ENCODE measurements at places on chromosomes 3 and 15.

- no peak for DNase-seq
Measured at GRCh38 chr15:24944954-24945353, 9.8 kb upstream of the SNRPN start.

DNA sequence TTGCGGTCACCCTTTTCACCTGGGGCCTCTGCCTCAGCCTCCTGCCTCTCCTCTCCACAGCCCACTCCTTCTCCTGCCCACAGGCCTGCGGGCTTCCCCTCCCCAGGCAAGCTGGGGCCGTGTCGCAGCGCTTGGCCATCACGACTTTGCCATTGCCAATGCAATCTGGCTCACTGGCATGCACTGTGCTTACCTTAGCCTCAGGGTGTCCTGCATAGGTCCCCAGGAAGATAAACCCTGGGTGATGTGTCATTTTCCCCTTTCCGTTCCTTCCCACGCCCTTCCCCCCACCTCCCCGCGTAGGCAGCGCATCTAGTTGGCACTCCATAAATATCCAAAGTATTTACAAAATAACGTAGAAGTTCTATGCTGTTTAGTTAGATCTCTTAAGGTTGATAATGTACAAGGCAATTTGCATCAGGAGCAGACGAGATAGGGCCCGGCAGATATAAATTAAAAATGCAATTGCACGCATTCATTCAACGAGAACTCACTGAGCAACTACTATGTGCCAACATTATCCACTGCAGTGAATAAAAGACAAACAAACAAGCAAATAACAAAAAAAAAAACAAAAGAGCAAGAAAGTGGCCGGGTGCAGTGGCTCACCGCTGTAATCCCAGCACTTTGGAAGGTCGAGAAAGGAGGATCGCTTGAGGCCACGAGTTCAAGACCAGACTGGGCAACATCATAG is 973 bp upstream of the COPG1 start:
- no peak for DNase-seq

- DNase-seq = no peak
Measured at GRCh38 chr3:73235768-73236167, 174.3 kb downstream of the EBLN2 start.

- no peak for DNase-seq
Measured at GRCh38 chr15:79962178-79962577, 8.8 kb downstream of the BCL2A1 start.

DNA sequence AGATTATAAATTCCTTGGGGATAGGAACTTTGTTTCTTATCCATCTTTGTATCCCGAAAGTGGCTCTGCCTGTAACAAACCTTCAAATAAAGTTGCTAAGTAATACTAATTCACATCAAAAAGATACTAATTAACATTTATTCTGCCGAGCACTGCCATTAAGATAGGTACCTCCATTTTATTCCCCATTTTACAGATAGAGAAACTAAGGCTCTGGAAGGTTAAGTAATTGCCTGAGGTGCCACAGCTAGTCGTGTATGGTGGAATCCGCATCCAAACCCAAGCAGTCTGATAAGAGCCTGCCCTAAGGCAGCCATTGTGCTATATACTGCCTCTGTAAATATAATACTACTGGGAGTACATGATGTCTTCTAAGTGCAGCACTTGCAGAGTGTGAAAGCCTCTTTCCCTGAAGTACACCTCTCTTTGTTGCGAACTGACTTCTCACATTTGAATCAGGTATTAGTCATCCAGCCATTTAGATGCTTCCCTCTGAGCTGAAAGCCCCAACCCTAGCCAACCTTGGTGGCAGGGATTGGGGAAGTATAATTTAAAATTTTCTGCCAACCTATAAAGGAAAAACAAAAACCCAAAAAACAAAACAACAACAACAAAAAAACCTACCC is 78.5 kb upstream of the CHD2 start:
- no peak for DNase-seq

DNA sequence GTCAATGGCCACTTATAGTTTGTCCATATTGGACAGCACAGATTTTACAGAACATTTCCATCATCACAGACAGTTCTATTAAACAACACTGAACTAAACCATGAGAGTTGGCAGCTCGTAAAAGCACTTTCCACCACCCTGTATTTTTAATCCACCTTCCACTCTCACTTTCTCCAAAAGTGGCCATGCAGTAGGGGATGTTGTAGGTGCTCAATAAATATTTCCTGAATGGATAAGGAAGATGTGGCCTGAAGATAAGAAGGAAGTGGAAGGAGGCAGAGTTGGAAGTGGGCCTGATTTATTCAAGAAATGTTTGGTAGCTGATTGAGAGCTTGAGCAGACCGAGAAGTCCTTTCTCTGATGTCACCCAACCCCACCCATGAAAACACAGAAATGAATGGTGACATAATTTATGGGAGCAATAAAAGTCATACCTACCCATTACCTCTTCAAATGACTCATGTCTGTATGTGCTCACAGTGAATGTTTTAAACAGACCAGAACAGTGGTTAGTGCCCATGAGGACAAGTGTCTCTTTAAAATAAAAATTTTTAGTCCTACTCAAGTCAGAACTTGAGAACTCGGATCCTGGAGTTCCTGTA is 39.6 kb upstream of the CTNNB1 start:
- DNase-seq = no peak

GRCh38 chr3:167467848-167468611 is 5.8 kb downstream of the SERPINI2 start:
- no peak for DNase-seq

DNA sequence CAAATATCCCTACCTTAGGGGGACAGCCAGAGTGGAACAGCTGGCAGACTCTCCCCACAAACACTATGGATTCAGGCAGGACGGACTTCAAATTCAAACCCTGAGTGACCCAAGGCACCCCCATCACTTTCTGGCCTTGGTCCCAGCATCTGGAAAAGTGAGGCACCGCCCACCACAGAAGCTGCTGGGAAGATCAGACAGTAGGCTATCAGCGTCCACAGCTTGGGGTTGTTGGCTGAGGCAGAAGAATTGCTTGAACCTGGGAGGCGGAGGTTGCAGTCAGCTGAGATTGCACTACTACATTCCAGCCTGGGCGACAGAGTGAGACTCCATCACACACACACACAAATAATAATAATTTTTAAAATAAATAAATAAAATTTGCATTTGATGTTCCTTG is 8.5 kb downstream of the PFKFB4 start:
- DNase-seq = no peak

- DNase-seq = no peak
Measured at GRCh38 chr3:146921693-146922092, 316.5 kb upstream of the PLSCR5 start.
